Lower leg skin (tissue), 4 donors: ENCODE measurements at places on chromosomes 16 and 17.

- DNase-seq: no peak
These were observed at the start of gene DNASE1L2 for GRCh38 chr16:2236337-2237101. TSS of gene DNASE1L2 (plus strand) at chr16:2236444. CDS start at chr16:2236817, 373 bp downstream.

- DNase-seq: no peak
These were observed 981 bp downstream of the KCNH4 start for GRCh38 chr17:42179911-42180410.

DNA sequence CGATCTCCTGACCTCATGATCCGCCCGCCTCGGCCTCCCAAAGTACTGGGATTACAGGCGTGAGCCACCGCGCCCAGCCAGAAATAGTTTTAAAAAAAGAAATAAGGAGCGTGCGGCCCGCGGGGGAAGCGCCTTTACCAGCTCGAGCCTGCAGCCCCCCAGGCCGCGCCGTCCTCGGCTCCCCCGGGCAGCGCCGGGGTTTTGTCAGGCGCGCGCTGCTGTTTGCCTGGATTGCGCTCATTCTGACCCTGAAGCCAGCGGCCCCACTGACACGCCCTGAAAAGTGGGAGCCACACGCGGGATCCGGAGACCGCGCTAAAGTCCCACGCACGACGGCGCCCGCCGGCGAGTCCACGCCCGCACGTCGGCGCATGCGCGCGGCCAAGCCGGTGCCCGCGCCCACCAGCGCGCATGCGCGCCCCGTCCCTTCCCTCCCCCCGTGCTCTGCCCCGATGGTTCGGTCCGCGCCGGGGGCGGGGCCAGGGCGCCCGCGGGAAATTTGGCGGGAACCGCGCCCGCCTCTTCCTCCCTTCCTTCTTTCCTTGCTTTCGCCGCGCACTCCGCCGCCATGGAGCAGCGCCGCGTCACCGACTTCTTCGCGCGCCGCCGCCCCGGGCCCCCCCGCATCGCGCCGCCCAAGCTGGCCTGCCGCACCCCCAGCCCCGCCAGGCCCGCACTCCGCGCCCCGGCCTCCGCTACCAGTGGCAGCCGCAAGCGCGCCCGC lies at the start of gene CDT1:
TSS of gene CDT1 (plus strand) at position 526 of the 724 bp plus-strand sequence. CDS start at position 569, 43 bp downstream.
- peak; percentile 96 for DNase-seq

- no peak for DNase-seq
These were observed 2.9 kb upstream of the MYO1C start for GRCh38 chr17:1495265-1495989.

- no peak for DNase-seq
These were observed 17.5 kb downstream of the TMEM132E start for GRCh38 chr17:34596920-34597319.

DNA sequence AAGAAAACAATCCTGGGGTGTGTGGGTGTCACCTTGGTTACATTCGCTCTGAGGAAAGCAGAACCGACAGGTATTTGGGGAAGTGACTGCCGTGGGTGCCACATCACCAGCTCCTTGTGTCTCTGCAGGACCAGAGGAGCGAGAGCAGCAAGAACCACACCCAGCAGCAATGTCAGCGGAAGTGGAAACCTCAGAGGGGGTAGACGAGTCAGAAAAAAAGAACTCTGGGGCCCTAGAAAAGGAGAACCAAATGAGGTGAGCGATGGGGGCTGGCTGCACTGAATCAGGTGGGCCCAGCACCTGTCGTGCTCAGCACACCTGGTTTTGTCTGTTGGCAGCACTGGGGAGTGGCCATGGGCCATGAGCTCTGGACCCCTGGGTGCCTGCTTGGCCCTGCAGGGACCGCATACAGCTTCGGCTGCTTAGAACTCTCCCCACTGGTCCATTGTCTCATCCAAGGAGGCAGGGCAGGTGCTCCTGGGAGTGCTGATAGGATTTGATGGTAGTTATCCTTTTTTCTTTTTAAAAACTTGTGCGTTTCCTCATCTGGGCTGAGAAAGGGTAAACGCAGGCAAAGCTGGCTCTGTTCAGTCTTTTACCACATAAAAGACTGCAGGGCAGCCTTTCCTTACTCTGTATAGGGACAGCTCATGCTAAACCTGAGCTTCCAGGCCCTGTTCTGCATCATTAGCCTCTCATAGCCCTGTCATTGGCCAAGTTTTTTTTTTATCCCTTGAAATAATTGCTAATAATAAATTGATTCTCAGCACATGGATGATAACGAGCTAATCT lies 29.4 kb downstream of the HMOX2 start:
- no peak for DNase-seq

GRCh38 chr17:73560661-73561060 lies 83.6 kb downstream of the SDK2 start:
- DNase-seq: no peak

GRCh38 chr16:84438971-84439696 lies 65.3 kb downstream of the MEAK7 start:
- DNase-seq: no peak

- no peak for DNase-seq
These were observed 113.0 kb downstream of the GOSR1 start for GRCh38 chr17:30590081-30590733.

DNA sequence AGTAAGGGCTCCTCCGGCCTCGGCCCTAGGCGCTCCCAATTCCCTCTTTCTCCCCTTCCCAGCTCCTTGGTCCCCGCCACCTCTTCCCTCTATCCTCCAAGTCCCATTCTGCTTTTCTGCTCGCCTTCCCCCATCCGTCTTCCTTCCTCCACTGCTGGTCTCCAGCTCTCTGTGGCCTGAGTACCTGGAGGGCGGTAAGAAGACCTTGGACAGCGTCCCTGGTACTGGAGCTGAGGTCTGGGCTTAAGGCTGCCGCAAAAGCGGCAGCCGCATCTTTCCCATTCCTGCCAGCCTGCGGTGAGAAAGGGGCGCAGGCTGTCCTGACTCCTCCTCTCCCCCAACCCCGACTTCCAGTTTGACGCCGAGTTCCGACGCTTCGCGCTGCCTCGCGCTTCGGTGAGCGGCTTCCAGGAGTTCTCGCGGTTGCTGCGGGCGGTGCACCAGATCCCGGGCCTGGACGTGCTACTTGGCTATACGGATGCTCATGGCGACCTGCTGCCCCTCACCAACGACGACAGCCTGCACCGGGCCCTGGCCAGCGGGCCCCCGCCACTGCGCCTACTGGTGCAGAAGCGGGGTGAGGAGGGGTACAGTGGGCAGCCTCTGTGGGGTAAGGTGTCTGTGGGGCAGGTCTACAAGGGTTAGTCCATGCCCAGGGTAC lies 471 bp downstream of the PARD6A start:
- no peak for DNase-seq

GRCh38 chr17:34252095-34252443 lies 3.0 kb upstream of the CCL2 start:
- no peak for DNase-seq

DNA sequence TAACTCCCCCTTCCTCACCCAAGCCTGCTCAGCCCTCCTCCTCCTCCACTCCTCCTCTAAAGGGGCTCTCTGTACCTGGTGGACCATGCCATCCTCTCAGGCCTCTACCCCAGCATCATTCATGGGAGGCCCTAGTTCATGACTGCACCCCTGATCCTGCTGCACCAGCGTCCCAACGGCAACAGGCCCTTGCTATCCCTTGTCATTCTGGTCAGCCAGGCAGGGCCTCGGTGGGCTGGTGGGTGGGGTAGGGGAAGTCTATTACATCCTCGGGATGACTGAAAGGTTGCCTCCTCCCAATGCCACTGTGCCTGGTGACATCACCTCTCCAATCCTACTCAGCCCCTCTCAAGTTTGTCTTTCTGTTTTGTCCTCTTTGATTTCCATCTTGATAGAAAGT lies 19.7 kb downstream of the ALOX12B start:
- no peak for DNase-seq

GRCh38 chr17:14321980-14322776 lies 21.3 kb downstream of the HS3ST3B1 start:
- no peak for DNase-seq

DNA sequence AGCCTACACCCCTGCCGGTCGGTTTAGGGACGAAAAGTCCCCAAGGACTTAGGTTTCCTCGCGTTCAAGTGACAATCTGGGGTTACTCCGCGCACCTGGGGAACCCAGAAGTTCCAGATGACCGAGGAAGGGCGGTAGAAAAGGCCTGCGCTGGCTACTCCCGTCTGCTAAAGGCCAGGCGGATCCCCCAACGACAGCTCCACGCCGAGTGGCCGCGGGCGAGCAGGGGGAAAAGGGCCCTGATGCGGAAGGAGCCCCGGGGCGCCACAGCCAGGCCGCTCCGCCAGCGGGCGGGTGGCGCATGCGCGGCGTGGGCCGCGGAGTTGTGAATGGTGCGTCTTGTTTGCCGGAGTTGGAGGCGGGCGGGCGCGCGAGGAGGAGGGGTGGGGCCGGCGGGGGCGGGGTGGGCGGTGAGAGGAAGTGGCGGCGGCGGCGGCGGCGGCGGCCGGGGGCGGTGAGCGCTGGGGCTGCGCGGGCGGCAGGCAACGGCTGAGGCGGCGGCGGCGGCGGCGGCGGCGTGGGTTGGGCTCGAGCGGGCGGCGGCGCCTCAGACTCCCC lies at the start of gene CBFB:
TSS of gene CBFB (plus strand) at position 454 of the 558 bp plus-strand sequence. CDS start 259 bp downstream, outside the sequence.
- peak; percentile 85 for DNase-seq

- no peak for DNase-seq
These were observed 7.5 kb downstream of the EIF1 start for GRCh38 chr17:41695954-41696757.

- peak; percentile 28 for DNase-seq
These were observed 1.5 kb downstream of the BCL6B start for GRCh38 chr17:7024402-7024785.

GRCh38 chr17:1755252-1755826 lies 6.5 kb upstream of the SERPINF1 start:
- no peak for DNase-seq

DNA sequence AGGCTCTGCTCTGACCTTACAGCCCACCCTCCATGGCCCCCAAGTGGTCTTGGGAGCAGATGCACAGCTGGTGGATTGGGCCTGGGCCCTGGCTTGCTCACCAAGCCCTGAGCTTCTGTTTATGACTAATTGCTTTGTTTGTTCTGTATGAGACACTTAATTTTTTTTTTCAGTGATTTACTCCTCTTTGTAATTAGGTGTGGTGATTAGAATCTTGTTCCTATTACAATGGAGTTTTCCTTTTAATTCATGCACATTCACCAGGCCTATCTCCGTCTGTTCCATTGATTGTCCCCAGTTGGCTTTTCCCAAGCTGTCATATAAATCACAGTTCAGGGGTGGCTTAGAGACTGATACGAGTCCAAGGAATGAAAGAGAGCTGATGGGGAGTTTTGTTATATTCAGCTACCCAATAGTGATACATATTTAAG lies 242.3 kb downstream of the CCDC182 start:
- DNase-seq: no peak

DNA sequence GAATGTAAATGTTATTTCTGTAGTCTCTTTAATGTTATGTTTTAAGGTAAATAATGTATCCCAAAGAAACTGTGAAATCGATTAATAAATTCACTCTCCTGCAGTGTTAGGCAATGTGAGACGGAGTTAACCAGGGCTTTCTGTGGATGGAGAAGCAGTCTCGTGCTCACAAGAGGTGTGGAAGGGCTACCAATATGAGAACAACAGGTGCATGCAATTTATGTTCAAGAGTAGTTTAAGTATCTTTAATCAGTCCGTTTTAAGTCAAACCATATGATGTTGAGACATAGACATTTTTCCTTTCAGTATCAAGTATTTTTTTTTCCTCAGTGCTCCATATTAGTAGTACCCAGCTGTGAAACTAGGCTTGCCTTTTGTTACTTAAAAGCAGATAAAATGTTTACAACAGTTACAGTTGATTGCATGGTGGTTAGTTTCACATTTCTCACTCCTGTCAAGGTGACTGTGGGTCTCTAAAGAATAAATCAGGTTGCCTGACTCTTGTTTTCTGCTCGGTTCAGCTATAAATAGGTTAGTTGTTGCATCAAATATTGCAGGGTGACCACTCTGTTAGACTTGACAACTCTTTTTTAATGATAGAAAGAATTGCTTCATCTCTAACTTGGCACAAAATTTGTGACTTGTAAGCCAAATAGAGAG lies 54.4 kb downstream of the COX10 start:
- DNase-seq: no peak

DNA sequence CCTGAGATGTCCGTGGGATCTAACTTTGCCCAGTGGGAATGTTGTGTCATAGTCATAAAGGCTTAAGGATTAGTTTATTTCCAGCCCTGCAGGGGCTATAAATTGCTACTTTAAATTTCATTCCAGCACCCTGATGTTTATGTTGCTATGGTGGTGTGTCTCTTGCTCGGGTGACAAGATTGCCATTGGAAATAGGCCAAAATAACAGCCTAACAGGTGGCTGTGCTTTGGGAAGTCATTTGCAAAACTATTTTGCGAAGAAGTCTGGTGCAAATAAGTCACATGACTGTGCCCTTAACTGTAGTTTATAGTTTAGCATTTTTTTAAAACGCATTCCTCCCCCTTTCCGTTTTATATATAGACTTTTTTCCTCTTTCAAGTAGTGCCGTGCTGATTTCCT lies 23.1 kb downstream of the PITPNC1 start:
- DNase-seq: no peak

GRCh38 chr17:77214743-77215142 lies 74.0 kb downstream of the SEC14L1 start:
- DNase-seq: no peak

DNA sequence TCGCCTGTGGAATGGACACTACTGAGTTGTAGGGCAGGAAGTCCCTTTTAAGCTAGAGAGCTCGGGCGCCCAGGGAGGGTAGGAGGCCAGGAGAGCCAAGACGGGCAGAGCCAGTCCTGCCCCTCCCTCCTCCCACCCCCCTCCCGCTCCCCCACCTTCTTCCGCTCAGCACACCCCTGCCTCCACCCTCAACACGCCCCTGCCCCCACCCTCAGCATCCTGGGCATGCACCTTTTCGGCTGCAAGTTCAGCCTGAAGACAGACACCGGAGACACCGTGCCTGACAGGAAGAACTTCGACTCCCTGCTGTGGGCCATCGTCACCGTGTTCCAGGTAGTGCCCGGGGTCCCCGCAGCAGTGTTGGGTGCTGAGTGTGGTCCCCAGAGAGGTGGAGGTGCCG lies 18.3 kb downstream of the TPSG1 start:
- DNase-seq: no peak

GRCh38 chr16:7638306-7638705 lies 305.7 kb downstream of the RBFOX1 start:
- DNase-seq: no peak

- no peak for DNase-seq
These were observed 19.5 kb downstream of the GRIN2C start for GRCh38 chr17:74839990-74840852.
